ENCODE measurements at places on chromosomes 6 and 20.

GRCh38 chr6:164085091-164086075, 670.9 kb downstream of the QKI start:
- no peak for DNase-seq

DNA sequence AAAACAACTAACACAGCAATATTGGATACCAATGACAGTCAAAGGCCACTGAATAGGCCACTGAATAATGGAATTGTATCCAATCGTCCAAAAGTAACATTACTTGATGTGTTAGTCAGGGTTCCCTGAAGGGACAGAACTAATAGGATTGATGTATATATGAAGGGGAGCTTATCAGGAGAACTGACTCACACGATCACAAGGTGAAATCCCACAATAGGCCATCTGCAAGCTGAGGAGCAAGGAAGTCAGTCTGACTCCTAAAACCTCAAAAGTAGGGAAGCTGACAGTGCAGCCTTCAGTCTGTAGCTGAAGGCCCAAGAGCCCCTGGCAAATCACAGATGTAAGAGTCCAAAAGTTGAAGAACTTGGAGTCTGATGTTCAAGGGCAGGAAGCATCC, 571.4 kb downstream of the PRKN start:
- DNase-seq = no peak

GRCh38 chr20:60172346-60172984, 214.2 kb downstream of the CDH26 start:
- no peak for DNase-seq

DNA sequence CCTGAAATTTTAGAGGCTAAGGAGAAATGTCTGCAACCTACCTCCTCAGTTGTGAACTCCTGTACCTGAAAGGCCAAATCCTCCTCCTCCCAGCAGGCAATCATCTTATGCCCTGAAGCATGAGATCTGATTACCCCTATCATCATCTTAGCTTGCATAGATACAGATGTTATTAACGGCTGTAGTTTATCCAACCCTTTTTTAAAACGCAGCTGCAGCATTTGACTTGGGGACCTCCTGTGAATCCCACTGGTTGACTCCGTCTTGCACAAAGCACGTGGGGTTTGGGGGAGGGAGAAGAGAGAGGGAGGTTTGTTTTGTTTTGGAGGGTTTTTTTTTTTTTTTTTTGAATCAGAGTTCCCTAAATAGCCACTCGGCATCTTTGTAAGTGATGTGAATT, 5.8 kb upstream of the NR2E1 start:
- DNase-seq = no peak

- peak; percentile 72 for DNase-seq
Measured at GRCh38 chr6:27672113-27672799, 199.4 kb upstream of the ZNF184 start.
